ENCODE measurements at places on chromosomes 13 and 19.

GRCh38 chr19:725461-726089 lies 16.8 kb downstream of the PALM start:
- no peak for DNase-seq

- no peak for DNase-seq
These were observed 676.1 kb upstream of the KLHL1 start for GRCh38 chr13:70784207-70784989.

DNA sequence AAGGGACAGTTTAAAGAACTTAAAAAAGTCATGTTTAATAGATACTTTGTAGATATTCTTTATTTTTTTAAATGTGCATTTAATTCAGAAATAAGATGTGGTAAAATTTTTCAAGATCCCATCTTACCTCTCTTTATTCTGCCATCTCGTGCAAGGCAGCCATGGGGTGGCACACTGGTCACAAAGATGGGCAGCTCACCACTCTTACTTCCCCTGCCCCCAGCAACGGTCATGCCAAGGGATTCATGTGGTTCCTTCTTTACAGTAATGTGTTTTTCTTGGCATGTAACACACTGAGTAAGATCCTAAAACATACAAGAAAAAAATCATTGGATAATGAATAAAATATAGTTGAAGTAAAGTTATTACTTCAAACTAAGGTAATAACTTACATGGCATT lies 64.2 kb downstream of the LNX2 start:
- DNase-seq: no peak

- no peak for DNase-seq
These were observed 1.1 kb upstream of the GRTP1 start for GRCh38 chr13:113364901-113365582.

DNA sequence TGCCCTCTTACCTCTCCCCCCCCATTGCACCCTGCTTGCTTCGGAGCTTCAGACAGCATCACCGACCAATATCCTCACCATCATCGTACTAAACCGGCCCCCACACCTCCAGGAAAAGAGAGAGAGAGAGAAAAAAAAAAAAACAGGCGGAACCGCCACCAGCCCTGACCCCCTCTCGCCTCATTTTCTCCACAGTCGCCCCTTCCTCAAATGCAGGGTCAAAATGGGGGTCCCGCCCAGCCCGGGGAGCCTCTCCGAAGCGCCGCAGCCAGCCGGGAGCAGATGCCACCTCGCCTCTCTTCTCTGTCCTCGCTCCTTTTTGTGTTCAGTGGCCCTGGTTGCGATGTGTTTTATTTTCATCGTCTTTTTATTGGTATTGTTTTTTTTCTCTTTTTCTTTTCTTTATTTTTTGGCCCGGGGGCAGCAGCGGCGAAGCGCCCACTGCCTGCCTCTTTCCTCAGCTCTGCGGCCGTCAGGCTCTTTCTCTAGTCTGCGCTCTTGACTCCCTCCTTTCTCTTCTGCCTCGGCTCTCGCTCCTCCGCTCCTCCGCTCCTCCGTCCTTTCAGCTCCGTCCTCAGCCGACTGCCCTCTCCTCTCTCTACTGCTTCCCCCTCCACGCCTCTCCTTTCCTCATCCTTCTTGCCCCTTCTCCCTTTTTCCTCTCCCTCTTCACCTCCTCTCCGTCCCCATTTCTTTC lies 41.4 kb downstream of the DEDD2 start:
- no peak for DNase-seq

GRCh38 chr13:41231786-41232185 lies 31.6 kb downstream of the MTRF1 start:
- no peak for DNase-seq

GRCh38 chr13:86945584-86945983 lies 725.6 kb upstream of the SLITRK5 start:
- DNase-seq: no peak

DNA sequence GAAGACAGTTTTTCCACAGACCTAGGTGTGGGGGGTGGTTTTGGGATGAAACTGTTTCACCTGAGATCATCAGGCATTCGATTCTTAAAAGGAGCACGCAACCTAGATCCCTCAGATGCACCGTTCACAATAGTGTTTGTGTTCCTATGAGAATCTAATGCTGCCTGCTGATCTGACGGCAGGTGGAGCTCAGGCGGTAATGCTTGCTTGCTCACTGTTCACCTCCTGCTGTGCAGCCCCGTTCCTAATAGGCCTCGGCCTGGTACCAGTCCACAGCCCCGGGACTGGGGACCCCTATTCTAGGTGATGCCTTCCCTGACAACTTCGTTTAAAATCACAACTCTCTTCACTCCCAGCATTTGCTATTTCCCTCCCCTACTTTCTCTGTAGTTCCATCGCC lies 149.6 kb downstream of the IER2 start:
- DNase-seq: no peak

DNA sequence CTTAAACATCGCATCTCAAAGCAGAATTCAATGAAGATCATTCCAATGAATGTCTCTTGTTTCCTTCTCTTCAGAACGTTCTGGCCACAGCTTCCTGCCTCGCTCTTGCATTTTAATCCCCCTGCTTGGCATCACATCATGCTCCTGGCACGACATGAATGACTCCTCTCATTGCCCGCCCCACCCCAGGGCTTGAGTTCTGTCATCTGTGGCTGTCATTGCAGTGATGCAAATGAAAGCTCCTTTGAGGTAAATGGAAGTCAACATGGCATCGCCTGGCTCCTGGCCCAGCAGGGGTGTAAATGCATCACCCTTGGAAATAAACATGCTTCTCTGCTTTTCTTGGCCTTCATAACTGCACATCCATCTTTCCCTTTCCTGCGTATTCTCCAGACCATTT lies 48.6 kb downstream of the SCEL start:
- no peak for DNase-seq

GRCh38 chr19:51417107-51417809 lies at the start of gene SIGLEC10:
Gene SIGLEC10, minus strand, starts transcription at chr19:51417642. Its CDS starts 61 bp downstream, at chr19:51417581.
- no peak for DNase-seq

GRCh38 chr13:63671296-63671695 lies 2255.6 kb upstream of the PCDH20 start:
- no peak for DNase-seq

- no peak for DNase-seq
These were observed at the start of gene TLE2 for GRCh38 chr19:3029065-3029923. Gene TLE2, minus strand, starts transcription at chr19:3029280. Its CDS starts 376 bp downstream, at chr19:3028904.

GRCh38 chr13:114105521-114106225 lies 26.8 kb downstream of the RASA3 start:
- no peak for DNase-seq

DNA sequence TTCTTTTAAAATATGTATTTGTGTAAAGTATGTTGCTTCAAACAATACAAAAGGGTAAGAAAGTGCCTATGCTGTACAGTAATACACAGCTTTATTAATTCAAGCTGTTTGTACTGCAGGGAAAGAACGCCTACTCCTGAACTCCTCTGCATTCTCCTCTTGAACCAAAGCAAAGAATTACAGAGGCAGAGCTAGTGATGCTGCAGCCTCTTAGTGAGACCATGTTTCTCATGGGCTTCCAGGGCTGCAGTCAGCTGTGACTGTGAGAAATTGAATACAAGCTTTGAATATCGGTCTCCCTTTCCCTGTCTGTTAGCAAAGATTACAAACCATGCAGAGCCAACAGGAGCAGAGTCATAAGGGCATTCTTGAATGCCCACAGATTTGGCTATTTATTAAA lies 248.5 kb downstream of the SLITRK1 start:
- no peak for DNase-seq

DNA sequence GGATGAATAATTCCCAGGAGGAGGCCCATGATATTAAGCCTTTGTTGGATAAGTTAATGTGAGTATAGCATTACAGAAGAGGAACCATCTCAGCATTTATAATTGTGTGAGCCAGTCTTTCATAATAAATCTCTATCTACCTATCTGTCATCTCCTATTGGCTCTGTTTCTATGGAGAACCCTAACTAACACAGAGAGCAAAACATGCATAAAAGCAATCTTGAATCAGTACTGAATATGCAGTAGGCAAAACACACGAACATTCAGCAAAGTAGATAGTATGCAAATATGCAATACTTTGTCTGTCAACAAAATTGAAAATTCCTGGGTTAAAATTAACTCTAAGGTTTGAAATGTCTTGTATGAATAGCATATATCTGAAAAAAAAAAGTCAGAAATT lies 966.3 kb downstream of the DIAPH3 start:
- DNase-seq: no peak

DNA sequence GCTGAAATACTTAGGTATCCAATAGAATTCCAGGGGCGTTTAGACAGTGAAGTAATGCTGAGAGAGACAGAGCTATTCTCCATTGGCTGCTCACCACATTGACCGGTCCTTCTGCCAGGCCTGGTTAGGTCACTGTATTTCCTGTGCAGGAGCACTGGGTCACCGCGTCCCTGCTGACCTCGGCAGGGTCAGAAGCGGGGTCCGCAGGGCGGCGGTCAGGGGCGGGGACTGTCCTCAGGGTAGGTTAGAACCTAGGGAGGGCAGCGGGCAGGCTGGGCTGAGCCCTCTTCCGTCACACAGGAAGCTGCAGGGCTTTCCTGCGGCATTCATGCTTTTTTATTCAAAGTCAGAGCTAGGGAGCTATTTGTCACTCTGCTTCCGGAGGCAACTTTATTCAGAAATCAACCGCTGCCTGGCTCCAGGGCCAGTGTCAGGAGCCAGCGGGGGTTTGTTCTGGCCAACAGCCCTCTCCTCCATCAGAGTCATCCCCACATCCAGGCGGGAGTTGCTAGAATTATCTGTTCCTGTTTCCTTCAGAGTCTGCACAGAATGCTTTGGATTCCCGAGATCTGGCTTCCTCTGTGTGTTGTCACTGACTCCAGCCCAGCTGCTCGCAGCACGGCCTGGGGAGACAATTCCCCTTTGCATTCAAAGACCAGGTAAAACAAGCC lies 81.2 kb upstream of the WASF3 start:
- DNase-seq: no peak

DNA sequence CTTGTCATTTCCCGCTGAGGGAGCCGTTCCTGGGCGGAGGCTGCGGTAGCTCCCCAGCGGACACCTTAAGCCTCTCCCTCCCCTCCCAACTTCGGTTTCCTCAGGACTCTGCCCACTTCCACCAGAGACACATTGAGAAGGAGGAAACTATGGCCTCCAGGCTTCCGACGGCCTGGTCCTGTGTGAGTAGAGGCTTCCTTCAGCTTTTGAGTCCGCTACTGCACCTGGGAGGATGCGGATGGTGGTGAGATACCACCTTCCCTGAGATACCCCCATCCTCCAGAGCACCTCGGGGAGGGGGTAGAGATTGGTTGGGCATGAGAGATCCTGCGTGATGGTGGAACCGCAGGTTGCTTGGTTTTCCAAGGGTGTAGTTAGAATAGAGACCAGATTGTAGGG lies 955 bp downstream of the ZNF274 start:
- no peak for DNase-seq

DNA sequence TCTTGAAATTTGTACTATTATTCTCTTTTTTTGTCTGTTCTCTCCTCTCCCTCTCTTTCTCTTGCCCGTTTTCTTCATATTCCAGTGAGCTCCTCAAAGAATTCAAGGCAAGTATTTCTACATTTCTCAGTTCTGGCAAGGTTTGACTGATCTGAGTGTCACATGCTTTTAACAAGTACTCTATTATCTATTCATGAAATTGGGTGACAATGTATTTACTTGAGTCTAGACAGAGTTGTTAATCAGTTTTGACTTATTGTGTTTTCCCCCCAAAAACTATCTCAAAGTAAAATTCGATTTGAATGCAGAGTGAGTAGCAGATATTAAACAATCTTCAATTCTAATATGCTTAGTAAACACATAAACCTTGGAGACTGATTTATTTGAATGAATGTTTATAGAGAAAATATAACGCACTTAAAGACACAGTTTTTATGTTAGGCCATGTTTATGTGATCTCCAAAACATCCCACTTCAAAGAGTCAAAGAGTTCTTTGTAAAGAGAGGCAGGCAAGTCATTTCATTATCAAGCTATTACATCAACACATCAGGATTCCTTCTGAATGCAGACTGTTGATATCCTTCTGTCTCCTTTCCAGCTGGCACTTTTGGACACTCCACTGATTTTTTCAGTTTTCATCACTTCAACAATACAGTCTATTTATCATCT lies 166.6 kb downstream of the SLITRK6 start:
- DNase-seq: no peak

DNA sequence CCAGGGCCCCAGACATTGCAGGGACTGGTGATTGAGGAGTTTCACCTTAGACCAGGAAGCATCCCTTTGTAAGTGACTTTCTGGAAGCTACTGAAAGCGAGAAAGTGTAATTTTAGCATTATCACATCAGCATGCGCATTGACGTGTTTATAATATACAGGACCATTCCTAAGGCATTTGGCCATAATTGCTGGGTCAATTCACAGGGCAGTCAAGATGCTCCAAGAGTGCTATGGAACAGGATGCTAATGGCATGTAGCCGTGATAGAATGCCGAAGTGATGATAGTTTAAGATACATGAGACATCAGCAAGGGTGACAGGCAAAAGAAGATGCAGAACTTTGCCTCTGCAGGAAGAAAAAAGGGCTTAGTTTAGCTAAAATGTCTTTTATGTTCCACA lies 347.6 kb upstream of the NBEA start:
- no peak for DNase-seq

GRCh38 chr19:16736709-16737108 lies 17.1 kb downstream of the NWD1 start:
- no peak for DNase-seq

- DNase-seq: no peak
These were observed 4.4 kb downstream of the WASF3 start for GRCh38 chr13:26561651-26562511.

DNA sequence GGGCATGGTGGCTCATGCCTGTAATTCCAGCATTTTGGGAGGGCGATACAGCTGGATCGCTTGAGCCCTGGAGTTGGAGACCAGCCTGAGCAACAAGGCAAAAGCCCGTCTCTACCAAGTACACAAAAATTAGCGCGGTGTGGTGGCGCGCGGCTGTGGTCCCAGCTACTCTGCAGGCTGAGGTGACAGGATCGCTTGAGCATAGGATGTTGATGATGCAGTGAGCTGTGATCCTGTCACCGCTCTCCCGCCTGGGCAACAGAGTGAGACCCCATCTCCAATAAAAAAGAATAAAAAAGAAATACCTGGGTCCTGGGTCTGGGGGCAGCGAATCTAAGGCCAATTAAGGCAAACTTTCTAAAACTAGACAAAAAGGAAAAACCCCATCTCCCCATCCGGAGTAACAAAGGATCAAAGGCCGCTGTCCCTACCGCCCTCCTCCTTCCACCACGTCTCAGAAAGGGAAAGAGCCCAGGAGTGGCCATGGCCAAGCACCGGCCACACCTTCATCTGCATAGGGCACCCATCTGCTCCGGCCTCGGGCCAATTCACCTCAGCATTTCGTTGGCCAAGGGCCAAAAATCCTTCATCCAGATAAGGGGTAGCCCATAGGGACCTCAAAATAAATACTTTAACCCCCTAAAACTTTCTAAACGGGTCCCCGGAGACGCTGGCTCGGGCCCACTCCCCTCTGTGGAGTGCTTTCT lies 851 bp downstream of the ZNF320 start:
- no peak for DNase-seq

DNA sequence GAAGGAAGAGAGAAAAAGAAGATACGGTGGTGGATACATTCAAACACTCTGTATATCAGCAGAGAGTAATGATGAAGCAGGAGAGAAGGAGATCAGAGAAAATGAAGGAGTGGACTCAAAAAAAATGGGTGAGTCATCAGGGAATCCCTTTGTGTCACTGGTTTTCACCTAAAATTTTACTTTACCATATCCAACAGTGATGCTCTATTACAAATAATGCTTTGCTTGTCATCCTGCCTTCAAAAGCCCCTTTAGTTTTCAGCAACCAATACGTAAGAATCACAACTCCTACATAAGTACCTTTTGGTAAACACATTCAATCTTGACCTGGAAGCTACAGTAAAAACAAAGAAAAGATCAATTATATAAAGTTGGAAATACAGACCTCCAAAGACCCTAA lies 88.8 kb downstream of the ENOX1 start:
- DNase-seq: no peak

GRCh38 chr13:112349681-112350080 lies 26.5 kb upstream of the SPACA7 start:
- no peak for DNase-seq
